ENCODE measurements at places on chromosomes 12 and 14. TPM values are rescaled to one million over a fixed set of nuclear protein-coding genes. Genes with fewer than 3 reads are reported as not detected.

DNA sequence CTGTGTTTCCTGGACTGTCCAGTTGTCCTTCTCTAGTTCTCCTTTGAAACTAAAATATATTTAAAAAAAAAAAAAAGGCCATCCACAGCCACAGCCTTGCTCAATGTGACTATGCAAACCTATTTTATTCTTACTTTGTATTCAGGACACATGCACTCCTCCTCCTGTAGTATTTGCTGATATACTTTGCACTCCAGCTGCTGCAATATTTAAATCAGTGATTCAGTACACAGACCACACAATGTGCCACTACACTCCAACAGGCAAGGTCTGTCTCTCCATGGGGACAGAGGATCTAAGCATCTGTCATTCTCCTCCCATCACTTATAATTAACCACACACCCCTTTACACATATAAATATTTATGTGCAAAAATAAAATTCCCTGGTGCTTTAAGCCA is 40.2 kb upstream of the CCDC196 start:
- no peak for DNase-seq

DNA sequence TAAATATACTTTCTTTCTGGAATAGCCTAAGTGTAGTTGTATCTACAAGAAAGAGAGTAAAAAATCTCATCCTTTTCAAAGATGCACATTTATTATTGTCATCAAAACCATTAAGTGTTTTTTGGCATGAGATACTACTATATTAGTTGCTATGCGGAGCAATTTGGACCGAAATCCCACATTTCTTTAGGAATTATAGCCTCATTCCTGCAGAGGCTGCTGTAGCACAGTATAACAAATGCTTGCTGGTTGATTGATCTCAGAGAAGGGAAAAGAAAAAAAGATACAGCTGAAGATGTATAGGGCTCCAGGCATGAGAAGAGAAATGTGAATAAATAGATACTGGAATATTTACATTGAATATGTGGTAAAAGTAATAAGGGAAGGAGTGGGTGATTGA is 36.0 kb downstream of the RHOJ start:
- DNase-seq: no peak

GRCh38 chr14:103521438-103521950 is 1.1 kb downstream of the CKB start:
- DNase-seq: no peak

GRCh38 chr12:66418908-66419307 is 116.6 kb downstream of the HELB start:
- no peak for DNase-seq

DNA sequence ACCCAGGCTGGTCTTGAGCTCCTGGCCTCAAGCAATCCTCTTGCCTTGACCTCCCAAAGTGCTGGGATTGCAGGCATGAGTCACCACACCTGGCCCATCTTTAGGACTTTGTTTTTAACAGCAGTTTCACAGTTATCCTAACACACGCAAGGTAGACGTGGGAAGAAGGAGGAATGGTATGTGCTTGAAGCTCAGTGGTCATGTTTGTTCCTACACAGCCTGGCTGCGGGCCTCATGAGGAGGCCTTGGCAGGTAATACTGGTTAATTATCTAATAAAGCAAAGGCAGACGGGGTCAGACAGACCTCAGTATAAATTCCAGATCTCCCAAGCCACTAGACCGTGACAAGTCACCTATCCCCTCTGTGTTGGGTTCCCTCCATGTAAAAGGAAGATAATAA is 271.8 kb downstream of the PCNX1 start:
- DNase-seq: no peak

DNA sequence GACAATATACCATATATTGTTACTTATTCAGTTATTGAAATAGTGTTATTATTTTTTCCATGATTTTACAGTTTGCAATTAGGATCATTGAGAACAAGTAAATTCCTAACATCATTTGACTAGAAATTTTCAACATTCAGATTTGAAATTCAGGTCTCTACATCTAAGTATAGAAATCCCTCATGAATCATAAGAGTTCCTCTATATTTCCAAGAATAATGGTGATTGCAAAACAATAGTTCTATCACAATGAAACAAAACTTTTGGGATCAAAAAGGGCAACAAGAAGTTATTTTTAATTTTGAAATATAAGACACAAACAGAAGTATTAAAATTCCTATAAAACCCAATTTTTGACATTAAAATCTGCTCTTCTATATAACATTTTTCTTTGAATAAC is 10.8 kb downstream of the CLEC1A start:
- no peak for DNase-seq

DNA sequence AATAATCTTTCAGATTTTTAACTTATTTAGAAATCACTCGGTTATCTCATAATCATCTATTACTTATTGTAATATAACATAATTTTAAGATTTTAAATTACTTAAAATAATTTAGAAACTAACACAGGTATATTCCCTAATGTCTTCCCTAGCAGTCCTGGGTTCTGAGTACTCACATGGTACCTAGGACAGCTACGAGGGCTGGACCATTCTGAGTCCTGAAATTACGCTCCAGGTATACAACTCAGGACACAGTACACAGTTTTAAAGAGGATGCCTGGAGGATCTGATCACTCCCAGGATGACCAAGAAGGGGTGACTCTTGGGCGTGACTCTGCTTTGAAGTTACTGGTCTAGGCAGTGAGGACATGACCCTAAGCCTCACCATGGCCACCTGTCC is 9.1 kb upstream of the RASSF8 start:
- no peak for DNase-seq

DNA sequence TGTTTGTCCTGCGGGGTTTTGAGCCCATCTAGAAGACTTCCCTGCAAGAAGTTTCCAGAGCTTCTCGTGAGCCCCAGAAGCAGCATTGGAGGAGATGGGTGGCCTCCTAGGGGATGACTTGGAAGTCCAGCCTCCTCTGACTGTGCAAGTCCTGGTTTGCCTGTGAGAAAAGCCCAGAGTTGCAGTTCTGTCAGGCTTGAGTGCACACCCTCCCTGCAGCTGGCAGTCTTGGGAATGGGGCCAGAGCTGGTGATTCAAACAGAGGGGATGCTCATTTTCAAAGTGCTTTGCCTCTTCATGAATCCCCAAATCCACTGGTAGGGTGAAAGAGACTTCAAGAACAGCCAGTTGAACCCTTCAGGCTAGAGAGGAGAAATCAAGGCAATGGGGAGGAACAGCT is 3.9 kb upstream of the PPP1R1A start:
- DNase-seq: no peak

DNA sequence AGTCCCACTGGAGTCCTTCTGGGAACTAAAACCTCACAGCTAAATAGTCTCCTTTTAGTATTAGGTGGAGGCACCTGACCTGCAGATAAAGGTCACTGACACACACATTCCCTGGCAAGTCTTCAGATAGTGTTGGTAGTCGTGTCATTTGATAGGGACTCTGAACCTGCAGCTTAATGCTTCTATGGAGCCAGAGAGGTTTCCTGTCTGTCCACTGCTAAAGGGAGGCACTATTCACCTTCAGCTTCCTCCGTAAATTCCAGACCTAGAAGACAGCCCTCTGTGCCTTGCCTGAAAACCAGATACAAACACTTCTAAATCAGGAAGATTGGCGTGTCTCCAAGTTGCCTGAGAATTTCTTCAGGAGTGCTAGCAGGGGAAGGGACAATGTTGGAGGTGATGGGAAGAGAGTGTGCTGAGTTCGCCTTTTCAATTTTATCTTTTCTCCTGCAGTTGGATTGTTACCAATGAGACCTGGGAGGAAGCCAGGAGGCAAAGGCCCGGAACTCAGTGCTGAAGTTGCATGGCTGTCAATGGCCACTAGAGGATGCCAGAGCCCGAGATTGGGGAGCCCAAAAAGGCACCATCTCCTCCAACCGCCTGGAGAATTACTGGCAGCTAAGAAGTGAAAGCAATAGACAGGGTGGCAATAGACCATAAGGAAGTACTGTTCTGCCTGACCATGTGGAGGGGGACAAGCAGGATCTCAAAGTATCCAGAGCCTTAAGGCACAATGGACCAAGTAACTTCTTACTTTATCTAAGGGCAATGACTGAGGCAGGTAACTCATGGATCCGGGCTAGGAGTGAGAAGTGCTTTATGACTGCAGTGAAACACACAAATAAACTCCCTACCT is 81.6 kb upstream of the SCAF11 start:
- peak; percentile 75 for DNase-seq

GRCh38 chr12:117599849-117600248 is 238.4 kb upstream of the NOS1 start:
- DNase-seq: peak; percentile 4

- DNase-seq: no peak
Observed at GRCh38 chr12:57244312-57244696, 6.7 kb downstream of the STAC3 start.

The CCDC175 gene
- total RNA-seq: not detected

The PRB2 gene
- total RNA-seq: not detected

The SYT1 gene
- 5.7 TPM for total RNA-seq

The PAWR gene
- total RNA-seq: 20.7 TPM

The TAS2R13 gene
- not detected for total RNA-seq

The FLRT2 gene
- not detected for total RNA-seq

The ARHGEF25 gene
- total RNA-seq: 6.2 TPM

All from M059J (cell line).